ENCODE measurements at places on chromosomes 2 and 18.

DNA sequence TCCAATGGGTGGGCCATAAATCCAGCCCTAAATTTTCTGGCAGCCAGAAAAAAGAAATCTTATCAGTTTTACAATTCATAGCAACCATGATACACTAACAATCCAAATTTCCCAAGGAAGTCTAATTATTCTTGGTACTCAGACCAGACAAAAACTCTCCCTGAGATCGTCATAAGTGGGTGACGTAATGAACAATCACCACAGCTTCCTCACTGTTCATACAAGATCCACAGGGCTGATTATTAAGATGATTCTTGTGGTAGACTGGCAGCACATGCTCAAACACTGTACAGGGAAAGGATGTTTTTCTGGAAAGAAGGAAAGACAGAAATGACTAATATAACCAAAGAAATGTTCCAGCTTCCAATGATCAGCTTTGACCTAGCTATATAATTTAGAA is 178.3 kb upstream of the CRIM1 start:
- DNase-seq, result no peak

DNA sequence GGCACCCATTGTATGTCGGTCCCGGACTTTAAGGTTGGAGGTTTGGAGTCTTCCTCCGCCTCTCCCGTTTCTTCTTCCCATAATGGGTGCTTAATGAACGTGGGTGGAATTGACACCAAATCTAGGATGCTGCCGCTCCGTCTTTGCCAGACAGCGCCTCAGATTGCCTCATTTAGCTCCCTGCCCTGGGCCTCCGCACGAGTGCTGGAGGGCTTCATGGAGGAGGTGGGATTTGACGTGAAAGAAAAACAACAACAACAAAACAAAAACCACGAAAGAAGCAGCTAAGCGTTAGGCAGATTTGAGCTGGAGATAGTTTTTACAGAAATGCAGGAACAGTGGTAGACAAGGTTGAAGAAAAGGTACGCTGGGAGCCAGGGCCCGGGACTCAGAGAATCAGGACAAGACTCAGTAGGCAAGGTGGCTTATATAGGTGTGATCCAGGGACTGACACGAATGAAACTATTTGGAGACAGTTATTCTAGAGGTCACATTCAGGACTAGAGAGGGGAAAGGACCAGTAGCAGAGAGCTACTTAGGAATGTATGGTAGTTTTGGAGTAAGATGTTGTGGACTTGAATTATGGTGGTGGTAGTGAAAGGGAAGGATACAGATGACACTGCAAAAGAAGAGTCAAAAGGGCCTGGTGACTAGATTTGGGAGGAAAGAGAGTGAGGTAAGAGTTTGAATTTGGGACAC is 605 bp downstream of the ZNF2 start:
- no peak for DNase-seq

DNA sequence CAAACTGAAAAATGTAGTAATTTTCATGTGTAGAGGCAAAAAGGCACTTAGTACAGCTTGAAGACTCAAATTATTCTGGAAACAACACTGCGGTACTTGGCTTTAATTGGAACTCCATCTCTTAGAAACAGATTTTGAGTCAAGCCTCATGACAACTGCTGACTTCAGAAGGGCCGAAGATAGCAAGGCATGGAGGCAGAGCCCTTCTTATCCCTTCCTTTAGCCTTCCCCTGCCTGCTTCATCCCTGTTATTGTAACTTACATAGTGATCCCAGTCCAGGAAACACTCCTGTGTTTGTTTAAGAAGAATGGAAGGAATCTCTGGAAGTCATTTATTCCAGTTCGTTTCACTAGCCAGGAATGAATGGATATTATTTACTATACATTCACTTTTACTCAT is 110.9 kb upstream of the FAM98A start:
- DNase-seq, result no peak

GRCh38 chr2:182207049-182207746 is 219.6 kb downstream of the PDE1A start:
- no peak for DNase-seq

- DNase-seq, result no peak
Observed at GRCh38 chr2:23399674-23400261, 14.8 kb downstream of the KLHL29 start.

DNA sequence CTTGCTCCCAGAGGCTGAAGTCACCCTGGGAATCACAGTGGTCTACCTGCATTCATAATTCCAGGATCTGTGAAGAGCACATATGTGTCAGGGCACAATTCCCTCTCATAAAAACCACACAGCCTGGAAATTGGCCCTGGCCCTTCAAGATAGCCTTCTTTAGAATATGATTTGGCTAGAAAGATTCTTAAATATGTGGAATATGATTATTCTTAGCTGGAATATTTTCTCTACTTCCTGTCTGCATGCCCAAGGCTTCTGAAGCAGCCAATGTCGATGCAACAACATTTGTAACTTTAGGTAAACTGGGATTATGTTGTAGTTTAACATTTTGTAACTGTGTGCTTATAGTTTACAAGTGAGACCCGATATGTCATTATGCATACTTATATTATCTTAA is 24.2 kb downstream of the ICOS start:
- no peak for DNase-seq

DNA sequence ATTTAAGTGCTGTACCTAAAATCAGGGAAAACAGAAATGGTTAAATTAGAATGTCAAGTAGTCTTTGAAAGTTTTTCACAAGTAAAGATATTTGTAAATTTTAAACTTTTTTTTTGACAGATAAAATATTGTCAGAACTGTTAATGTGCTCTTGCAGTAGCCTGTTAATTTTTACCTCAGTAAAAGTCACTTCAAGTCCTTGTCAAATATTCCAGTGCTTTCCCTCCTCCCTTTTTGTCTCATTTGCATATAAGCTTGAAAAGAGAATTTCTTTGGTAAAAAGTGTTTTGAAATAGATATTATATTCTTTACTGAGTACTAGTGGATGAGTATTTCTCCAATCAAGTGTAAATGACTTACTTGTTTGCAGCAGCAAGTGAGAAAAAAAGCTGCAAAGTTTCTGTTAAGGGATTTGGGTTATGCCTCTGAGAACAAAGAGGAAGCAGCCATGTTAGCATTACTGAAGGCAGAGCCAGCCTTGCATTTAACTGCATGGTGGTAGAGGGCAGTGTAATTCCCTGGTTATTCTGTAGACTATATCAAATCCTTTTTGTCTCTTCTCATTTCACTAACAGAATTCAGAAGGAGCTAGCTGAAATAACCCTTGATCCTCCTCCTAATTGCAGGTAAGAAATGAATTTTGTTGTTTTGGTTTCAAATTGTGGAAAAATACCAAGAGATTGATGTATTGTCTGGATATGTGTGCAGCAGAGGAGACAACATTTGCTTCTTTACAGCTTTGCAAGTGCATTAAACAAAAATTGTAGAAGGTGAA is 3.2 kb downstream of the UBE2E3 start:
- peak; percentile 75 for DNase-seq

DNA sequence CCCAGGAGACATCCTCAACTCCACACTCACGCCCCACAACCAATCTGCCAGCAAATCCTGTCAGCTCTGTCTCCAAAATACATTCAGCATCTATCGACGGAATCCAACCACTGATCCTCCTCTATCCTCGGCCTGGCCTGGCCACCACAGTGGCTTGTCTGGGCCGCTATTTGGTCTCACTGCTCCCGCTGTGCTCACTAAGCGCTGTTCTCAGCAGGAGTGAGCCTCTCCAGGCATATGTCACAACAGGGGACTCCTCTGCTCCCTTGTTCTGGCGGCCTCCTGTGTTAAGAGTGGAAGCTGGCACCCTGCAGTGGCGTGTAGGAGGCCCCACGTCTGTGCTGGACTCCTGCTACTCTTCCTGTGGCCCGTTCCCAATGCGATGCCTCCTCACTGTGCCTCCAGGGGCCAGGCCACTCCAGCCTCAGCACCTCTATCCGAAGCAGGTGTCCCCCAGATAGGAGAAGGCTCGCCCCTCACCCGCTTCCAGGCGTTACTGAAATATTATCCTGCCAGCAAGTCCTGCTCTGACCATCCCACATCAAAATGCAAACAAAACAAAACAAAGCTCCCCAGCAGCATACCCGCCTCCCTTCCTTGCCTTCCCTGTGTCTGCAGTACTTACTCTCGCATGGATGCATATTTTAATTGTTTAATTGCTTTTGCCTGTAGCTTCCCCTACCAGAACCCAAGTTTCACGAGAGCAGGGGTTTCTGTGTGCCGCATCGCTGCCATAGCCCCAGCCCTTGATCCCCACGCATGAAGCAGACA is 39.9 kb downstream of the CENPO start:
- DNase-seq, result peak; percentile 85

GRCh38 chr2:186544255-186544675 is 45.6 kb upstream of the ITGAV start:
- DNase-seq, result no peak

DNA sequence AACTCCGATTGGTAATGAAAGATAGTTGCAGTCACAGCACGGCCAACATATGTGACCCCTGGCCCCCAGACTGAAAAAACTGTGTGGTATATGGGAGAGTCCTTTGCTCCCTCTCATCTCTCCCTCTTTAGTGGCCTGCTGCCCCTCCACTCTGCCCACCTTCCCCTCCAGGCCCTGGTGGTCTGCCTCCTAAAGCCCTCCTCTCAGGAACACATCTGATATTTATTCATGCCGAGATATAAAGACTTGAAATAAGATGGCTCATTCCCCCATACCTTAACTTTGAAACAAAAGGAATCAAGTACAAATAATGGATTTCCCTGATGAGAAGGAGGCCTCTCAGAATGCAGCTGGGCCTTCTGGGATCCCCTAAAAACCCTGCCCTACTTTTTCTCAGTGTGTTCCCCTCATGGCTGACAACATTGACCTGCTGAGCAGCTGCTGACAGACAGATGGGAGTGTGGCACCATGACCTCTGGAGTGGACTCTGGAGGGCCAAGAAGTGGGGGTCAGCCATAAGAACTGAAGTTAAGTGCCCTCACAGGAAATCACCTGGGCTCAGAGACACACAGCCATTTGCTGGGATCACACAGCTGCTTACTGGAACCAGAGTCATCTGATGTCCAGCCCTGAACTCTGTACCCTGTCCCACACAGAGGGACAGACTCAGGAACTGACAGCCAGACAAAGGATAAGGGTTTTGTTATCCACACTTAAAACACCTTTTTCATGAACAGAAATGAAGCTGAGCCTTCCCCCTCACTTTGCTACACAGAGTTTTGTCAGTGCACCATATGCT is 39.8 kb upstream of the ST8SIA3 start:
- DNase-seq, result no peak

DNA sequence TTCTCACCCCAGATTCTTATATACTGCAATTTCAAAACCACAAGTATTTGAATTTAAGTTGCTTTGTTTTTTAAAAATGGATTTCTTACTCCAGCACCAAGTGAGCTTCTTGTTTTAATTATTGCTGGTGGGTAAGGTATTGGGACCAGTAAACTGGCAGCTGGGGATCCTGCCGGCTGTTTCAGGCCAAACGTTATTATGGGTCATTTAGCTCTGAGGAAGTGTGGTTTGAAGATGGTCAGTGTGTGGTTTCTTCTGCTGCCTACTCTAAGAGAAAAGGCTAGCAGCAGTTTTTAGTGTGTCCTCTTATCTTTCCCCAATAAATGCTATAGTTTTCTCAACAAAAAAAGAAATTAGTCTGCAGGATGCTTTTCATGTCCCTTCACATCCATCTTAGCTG is 30.6 kb downstream of the CFAP221 start:
- DNase-seq, result no peak

DNA sequence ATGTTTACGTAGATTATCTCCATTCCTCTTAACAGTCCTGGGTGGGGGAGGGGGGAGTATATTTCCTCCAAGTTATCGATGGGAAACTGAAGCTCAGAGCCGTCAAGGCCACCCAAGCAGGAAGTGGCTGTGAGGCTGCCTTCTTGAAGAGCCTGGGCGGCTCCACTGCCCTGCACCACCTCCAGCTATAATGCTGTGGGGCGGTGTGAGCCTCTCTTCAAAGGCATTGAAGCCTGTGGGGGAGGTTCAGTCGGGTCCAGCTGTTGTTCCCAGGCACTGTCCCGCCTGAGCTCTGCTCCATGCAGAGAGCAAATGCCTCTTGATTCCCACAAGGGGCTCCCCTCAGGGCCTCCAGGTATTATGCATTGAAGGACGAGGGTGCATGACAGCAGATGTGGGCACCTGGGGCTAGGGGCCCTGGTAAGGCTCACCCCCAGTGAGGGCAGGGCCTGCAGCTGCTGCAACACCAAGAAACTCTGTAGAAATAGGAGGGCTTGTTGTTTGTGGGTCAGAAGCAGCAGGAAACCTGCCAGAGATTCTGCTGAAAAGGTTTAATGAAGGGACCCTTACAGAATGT is 29.5 kb upstream of the LAPTM4A start:
- no peak for DNase-seq

GRCh38 chr2:101012706-101013181 is 10.7 kb downstream of the RPL31 start:
- peak; percentile 64 for DNase-seq

DNA sequence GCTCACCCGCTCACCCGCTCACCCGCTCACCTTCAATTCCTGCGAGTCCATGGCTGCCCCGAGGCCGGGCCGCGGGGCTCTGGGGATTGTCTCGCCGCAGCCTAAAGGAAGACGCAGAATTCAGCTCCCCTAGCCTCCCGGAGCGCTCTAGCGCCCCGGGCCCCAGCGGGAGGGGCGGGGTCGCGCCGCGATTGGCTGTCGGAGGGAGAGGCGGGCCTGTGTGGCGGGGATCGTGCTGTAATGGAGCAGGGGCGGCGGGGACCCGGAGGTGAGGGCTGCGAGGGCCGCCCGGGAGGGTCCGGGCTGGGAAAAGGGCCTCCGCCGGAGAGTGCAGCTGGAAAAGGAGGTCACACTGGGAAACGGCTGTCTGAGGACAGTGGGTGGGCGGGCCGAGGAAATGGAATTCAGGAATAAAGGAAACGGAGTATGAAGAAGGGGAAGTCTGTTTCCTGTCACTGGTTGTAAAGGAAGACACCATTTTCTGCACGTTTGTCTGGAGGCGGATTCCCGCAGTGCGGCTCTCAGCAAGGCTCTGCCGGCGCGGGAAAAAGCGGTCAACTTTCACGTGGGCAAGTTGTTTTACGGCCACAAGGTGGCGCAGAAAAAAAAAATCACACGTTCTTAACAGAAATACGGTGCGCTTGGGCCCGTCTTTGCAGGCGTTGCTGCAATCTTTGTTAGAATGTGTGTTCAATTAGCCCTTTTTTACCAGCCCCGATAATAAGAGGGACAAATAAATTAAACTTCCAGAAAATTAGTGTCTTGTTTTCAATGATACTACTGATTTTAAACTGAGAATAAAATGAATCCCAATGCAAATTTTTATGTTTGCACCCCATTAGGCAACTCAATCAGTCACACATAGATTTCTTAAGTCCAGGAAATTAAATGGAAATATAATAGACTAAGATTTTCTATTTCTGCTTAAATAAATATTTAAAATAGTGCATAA is at the start of gene TTC21B:
TSS of gene TTC21B (minus strand) at position 122 of the 952 bp plus-strand sequence. CDS start at position 51, 71 bp downstream.
- peak; percentile 97 for DNase-seq

GRCh38 chr2:98455494-98455976 is 10.9 kb downstream of the INPP4A start:
- DNase-seq, result no peak

DNA sequence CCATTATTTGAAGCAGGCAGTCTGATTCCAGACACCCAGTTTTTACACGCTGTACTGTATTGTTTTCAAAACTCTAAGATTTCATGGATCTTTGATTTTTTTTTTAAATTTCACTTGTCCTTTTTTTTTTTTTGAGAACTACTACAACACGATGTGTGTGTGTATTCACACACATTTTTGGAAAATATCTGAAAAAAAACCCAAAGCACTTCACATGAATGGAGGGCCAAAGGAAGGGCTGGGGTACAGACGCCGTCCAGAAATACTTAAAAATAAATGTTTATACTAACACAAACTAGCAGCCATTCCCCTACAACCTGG is 314 bp upstream of the SSB start:
- DNase-seq, result no peak
